Thoracic aorta (tissue), 2 donors: ENCODE measurements at places on chromosomes 1 and 21. TPM values are rescaled to one million over a fixed set of nuclear protein-coding genes. Genes with fewer than 3 reads are reported as not detected.

- H3K27me3 ChIP-seq = no peaks in the 10 kb centered on the region
- peak overlapping the region; percentile 69 for H3K27ac ChIP-seq
- no peak overlapping the region for H3K4me3 ChIP-seq
- no peak for DNase-seq
- H3K36me3 ChIP-seq = no peaks in the 10 kb centered on the region
- peaks cover 84% of the 10 kb centered on the region for H3K4me1 ChIP-seq
These were observed 14.0 kb downstream of the AHDC1 start for GRCh38 chr1:27589841-27590426.

DNA sequence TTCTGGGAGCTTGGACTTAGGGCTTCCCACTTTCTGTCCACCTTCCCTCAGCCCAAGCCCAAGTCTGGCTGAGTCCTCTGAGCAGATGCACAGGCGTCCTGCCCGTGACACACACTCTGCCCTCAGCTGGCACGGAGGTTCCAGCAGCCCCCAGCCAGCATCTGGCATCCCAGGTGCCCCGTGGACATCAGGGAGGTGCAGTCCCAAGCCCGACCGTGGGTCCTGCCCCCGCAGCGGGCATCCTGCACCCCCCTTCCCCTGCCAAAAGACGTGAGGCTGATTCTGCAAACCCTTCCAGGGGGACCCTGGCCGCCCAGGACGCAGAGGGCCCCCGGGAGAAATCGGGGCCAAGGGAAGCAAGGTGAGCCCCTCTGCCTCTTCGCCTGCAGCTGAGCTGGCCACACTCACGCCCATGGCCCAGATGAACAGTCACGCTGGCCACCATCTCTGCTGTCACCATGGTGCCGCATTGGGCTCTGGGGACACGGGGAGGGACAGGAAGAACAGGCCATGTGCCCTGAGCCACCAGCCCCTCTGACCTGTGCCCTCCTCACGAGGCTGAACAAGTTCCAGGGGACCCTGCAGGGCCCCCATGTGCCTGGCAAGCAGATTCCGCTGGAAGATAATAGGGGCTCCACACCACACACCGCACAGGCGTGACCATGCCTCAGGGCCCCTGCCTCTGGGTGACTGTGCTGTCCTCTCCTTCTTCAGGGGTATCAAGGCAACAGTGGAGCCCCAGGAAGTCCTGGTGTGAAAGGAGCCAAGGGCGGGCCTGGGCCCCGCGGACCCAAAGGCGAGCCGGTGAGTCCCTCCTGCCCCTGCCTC, 20.6 kb downstream of the COL6A2 start:
- no peak for DNase-seq
- peaks cover 100% of the 10 kb centered on the region for H3K36me3 ChIP-seq
- no peak overlapping the region for H3K4me3 ChIP-seq
- peak overlapping the region; percentile 21 for H3K27ac ChIP-seq
- no peaks in the 10 kb centered on the region for H3K4me1 ChIP-seq

GRCh38 chr1:214455479-214455878, 95.9 kb downstream of the PTPN14 start:
- DNase-seq = no peak
- no peaks in the 10 kb centered on the region for H3K36me3 ChIP-seq
- no peak overlapping the region for H3K27ac ChIP-seq
- H3K4me3 ChIP-seq = no peak overlapping the region
- H3K4me1 ChIP-seq = peaks cover 24% of the 10 kb centered on the region

GRCh38 chr1:233679591-233680373, 65.9 kb downstream of the KCNK1 start:
- no peaks in the 10 kb centered on the region for H3K36me3 ChIP-seq
- no peaks in the 10 kb centered on the region for H3K27me3 ChIP-seq
- no peaks in the 10 kb centered on the region for H3K4me1 ChIP-seq

DNA sequence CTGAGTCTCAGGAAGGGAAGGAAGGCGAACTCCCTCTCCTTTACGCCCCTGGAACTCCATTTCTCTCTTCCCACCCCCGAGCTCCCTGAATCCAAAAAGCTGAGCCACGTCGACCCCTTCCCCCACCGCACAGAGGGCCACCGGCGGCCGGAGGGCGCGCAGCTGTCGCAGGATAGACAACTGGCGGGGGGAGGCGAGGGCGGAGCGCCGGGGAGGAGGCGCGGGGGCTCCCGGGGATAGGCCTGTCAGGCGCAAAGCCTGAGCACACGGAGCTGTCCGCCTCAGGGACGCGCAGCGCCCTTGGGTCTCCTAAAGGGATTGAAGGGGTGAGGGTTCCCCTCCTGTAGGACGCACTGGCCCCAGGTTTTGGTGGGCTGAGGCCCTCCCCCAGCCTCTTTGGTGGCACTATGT, 752 bp upstream of the ACTA1 start:
- peak overlapping the region; percentile 49 for H3K4me3 ChIP-seq
- peaks cover 12% of the 10 kb centered on the region for H3K27me3 ChIP-seq
- H3K36me3 ChIP-seq = no peaks in the 10 kb centered on the region
- H3K27ac ChIP-seq = no peak overlapping the region
- no peak for DNase-seq

DNA sequence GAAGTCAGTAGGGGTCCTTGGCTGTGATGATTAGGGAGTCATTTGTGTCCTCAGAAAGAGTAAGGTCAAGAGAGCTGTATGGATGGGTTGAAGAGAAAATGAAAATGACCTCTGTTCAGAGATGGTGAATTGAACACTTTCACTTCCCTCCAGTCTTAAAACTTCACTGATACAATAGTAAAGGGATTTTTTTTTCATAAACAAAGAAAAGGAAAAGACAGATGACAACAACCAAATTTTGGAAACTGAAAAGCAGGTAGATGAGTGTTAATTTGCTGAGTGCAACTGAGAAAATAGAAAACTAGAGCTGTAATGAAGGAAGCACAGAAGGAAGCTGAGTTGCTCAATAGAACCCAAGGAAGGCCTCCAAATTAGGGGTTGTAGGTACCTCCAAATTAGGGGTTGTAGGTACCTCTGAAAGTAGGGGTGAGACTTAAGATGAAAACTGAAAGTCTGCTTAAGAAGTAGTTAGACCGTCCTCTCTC, 14.8 kb upstream of the S1PR1 start:
- no peak overlapping the region for H3K27ac ChIP-seq
- no peak overlapping the region for H3K4me3 ChIP-seq
- no peaks in the 10 kb centered on the region for H3K27me3 ChIP-seq
- no peaks in the 10 kb centered on the region for H3K36me3 ChIP-seq

DNA sequence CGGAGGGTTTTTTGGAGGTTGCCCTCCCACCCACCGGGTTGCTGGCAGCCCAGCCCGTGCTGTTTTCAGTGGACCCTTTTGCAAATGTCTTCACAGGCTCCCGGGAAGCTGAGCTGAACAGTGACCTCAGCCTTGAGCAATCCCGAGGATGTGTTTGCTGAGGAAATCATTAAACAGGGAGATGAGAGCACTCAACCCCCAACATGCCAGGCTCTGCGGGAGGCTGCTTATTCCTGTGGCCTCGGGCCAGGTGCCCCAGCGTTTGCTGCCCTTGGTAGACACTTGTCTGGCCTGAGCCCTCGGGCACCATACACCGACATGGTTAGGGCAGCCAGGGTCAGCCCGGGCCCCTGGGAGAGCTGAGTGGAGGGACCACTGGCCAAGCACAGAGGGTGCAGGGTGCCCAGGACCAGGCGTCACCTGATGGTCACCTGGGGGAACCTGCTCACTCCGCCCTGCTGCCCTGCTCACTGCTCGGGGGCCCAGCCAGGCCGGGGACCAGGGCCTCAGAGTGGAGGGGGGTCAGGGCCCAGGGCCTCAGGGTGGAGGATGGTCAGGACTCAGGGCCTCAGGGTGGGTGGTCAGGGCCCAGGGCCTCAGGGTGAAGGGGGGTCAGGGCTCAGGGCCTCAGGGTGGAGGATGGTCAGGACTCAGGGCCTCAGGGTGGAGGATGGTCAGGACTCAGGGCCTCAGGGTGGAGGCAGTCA, 42.5 kb upstream of the POFUT2 start:
- peaks cover 3% of the 10 kb centered on the region for H3K4me1 ChIP-seq
- peak overlapping the region; percentile 21 for H3K27ac ChIP-seq
- H3K27me3 ChIP-seq = no peaks in the 10 kb centered on the region
- no peak for DNase-seq
- no peak overlapping the region for H3K4me3 ChIP-seq

- H3K27ac ChIP-seq = no peak overlapping the region
- H3K4me1 ChIP-seq = no peaks in the 10 kb centered on the region
- no peaks in the 10 kb centered on the region for H3K36me3 ChIP-seq
- H3K27me3 ChIP-seq = no peaks in the 10 kb centered on the region
- no peak for DNase-seq
- no peak overlapping the region for H3K4me3 ChIP-seq
These were observed 142.8 kb downstream of the ETS2 start for GRCh38 chr21:38948377-38949069.

GRCh38 chr1:214604523-214604922, 1.5 kb downstream of the CENPF start:
- H3K27ac ChIP-seq = no peak overlapping the region
- no peak for DNase-seq
- H3K4me1 ChIP-seq = peaks cover 6% of the 10 kb centered on the region
- no peaks in the 10 kb centered on the region for H3K36me3 ChIP-seq

DNA sequence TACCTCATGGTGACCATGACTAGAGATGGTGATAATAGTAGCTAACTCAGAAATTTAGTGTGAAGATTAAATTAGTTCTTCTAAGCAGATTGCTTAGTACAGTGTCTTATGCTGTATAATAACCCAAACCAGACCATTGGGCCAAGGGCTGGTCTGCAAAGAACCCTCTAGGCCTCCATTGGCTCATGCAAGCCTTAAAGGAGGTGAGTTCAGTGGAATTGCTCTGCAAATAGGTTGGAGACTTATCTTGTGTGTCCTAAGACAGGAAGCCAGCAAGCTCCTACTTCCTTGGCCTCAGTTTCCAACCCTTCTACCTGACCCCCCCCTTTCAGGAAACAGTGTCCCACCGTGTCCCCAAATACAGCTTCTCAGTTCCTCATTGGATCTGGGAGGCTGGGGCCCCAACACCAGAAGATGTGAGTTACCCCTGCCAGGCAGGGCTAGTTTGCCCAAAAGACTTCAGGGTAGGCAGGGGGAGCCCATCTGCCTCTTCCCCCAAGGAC, 1.9 kb upstream of the MEF2D start:
- H3K36me3 ChIP-seq = no peaks in the 10 kb centered on the region
- H3K27me3 ChIP-seq = no peaks in the 10 kb centered on the region
- peak overlapping the region; percentile 87 for H3K4me3 ChIP-seq
- H3K27ac ChIP-seq = peak overlapping the region; percentile 100
- H3K4me1 ChIP-seq = peaks cover 37% of the 10 kb centered on the region
- no peak for DNase-seq

DNA sequence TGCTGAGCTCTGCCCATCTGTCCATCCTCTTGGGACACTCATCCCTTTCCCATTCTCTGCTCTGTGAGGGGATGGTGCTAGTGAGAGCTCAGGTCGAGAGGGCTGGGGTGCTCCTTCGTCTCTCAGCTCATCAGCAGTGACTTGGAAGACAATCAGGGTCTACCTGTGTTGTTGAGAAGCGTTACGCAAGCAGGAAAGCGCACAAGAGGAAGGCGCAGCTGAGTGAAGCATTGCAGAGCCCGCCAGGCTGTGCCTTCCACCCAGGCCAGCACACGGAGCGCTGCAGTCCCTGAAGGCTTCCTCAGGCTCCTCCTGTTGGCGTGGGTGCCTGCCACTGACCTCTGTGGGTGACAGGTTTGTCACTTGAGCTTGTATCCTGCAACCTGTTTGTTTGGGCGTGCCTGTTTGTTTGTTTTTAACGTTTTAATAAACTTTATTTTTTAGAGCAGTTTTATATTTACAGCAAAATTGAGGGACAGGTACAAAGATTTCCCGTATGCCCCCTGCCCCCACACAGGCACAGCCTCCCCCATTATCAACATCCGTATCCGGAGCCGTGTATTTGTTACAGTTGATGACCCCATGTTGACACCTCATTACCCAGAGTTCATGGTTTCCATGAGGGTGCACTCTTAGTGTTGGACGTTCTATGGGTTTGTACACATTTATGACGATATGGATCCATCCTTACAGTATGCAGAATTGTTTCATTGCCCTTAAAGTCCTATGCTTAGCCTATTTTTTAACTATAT, 36.7 kb downstream of the ADARB1 start:
- no peak for DNase-seq
- no peaks in the 10 kb centered on the region for H3K36me3 ChIP-seq
- no peaks in the 10 kb centered on the region for H3K27me3 ChIP-seq
- H3K4me3 ChIP-seq = no peak overlapping the region
- H3K27ac ChIP-seq = no peak overlapping the region

GRCh38 chr1:46008585-46008984, 123.8 kb downstream of the PIK3R3 start:
- H3K36me3 ChIP-seq = peaks cover 31% of the 10 kb centered on the region
- no peak for DNase-seq
- H3K27me3 ChIP-seq = no peaks in the 10 kb centered on the region
- H3K27ac ChIP-seq = no peak overlapping the region

GRCh38 chr1:192474080-192474683, 101.4 kb upstream of the RGS1 start:
- H3K36me3 ChIP-seq = no peaks in the 10 kb centered on the region
- H3K4me1 ChIP-seq = no peaks in the 10 kb centered on the region
- DNase-seq = no peak

DNA sequence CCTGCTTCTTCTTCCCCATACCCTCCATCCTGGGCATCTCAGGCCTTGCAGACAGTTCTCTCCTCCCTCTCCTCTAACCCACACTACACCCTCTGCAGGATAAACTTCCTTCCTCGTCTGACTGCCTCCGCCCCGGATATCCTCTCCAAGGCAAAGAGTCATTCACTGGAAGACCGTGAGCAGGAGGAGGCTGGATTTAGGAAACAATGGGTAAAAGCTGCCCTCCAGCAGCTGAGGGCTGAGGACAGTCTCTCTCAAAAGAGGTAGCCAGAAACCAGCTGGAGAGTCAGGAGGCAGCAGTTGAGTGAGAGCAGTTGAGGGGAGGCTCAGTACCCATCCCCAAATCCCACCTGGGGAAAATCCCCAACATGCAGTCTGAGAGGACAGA, 1.4 kb downstream of the CSRP1 start:
- peaks cover 55% of the 10 kb centered on the region for H3K4me1 ChIP-seq
- DNase-seq = no peak
- peak overlapping the region; percentile 94 for H3K4me3 ChIP-seq
- H3K36me3 ChIP-seq = no peaks in the 10 kb centered on the region
- no peaks in the 10 kb centered on the region for H3K27me3 ChIP-seq

DNA sequence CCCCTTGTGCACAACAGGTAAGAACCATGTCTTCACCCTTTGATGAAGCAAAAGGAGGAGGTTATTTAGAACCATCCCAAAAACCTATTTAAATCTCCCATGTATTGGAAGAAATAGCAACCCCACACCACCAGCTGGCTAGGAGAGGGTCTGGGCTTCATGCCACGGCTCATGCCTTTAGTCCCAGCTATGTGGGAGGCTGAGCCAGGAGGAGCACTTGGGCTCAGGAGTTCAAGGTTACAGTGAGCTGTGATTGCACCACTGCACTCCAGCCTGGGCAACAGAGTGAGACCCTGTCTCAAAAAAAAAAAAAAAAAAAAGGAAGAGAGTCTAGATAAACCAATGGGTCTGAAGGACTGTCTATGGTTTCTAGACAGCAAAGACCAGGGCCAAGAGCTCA, 197.9 kb upstream of the COA6 start:
- no peaks in the 10 kb centered on the region for H3K4me1 ChIP-seq
- H3K4me3 ChIP-seq = no peak overlapping the region
- DNase-seq = no peak
- no peaks in the 10 kb centered on the region for H3K27me3 ChIP-seq
- no peaks in the 10 kb centered on the region for H3K36me3 ChIP-seq

The GPA33 gene
- total RNA-seq = not detected

The TAS1R1 gene
- not detected for total RNA-seq

The MSH4 gene
- total RNA-seq = 0.27 TPM

The WNT9A gene
- total RNA-seq = 1.2 TPM

The PCP4L1 gene
- 1.8 TPM for total RNA-seq

The SLC45A1 gene
- 4.4 TPM for total RNA-seq

The OR2T33 gene
- not detected for total RNA-seq

The TMEM81 gene
- 0.41 TPM for total RNA-seq

The HES5 gene
- 0.27 TPM for total RNA-seq

The ERVH48-1 gene
- not detected for total RNA-seq
